ENCODE measurements at places on chromosomes 1 and 21.
A peak's percentile ranks its signal among the peaks of the same experiment; 100 is the strongest.

- no peak for DNase-seq
These were observed 79.2 kb upstream of the CDC42BPA start for GRCh38 chr1:227397354-227397978.

GRCh38 chr1:119954476-119955422, 58.4 kb upstream of the ADAM30 start:
- DNase-seq, result no peak

GRCh38 chr1:21672478-21673276, 3.5 kb upstream of the RAP1GAP start:
- DNase-seq, result no peak

GRCh38 chr1:23475134-23475628, 8.8 kb downstream of the ASAP3 start:
- DNase-seq, result no peak

- DNase-seq, result no peak
These were observed 37.0 kb upstream of the ATP1A1 start for GRCh38 chr1:116335850-116336624.

DNA sequence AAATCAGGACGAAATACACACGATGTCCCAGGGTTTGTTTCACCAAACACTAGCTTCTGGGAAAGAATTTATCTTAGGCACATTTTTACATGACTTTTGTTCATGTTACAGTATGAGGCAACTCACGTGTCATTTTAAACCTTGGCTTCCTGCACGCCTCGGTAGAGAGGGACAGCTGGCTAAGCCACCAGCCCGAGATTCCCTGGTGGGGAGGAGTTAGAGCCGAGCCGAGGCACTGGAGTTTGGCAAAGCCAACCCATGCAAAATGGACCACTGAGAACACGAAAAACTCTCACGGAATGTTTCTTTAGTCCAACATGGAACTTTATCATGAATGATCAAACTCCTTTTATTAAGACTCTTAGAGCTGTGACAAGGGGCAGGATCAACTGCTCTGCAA, 240.0 kb downstream of the DYRK1A start:
- no peak for DNase-seq

- no peak for DNase-seq
These were observed 76.0 kb upstream of the DPYD start for GRCh38 chr1:97996880-97997279.

DNA sequence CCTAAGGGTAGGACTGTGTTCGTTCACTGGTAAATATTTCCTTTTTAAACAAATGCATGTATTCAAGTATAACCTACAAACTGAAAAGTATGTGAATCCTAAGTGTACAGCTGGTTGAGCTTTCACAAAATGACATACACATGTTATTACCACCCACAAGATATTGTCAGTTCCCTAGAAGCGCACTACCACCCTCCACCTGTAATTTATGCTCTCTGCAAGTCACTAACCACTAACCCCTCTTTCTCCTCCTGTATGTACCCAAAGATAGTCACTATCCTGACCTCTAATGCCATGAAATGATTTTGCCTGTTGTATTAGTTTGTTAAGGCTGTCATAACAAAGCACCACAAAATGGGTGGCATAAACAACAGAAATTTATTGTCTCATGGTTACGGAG, 82.8 kb upstream of the CHODL start:
- DNase-seq, result no peak

DNA sequence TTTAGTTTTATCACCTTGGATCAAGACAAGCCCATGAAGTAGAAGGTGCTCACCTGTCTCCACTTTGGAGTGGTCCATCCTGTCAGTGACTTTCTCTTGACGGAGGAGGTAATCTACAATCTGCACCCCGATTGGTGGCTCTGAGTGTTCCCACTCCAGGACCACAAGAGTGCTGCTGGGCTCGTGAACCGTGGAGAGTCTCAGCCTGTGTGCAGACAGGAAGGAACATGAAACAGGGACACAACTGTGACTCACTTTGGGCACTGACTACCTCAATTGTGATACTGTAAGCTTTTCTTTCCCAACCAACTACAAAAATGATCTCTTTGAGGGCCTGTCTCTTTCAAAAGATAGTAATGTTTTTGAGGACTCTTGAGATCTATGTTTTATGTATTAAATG, 280.2 kb downstream of the ASTN1 start:
- no peak for DNase-seq

DNA sequence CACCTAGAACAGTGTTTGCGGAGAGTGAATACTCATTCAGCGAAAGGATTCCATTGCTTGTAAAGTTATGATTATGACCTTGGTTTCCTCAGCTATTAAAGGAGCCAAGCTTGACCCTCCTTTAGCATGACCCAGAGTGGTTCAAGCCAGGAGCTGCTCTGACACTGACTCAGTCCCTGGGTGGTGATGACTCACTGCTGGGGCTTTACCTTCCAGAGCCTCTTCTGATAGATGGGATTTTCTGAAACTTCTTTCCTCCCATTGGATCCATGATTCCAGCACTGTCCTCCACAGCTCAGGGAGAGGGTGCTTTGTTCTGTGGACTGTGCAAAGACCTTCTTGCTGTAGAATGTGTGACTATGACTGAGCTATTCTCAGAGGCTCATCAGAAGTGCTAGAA, 77.4 kb downstream of the S1PR1 start:
- no peak for DNase-seq

- no peak for DNase-seq
These were observed 5.9 kb downstream of the TNR start for GRCh38 chr1:175737451-175737850.

DNA sequence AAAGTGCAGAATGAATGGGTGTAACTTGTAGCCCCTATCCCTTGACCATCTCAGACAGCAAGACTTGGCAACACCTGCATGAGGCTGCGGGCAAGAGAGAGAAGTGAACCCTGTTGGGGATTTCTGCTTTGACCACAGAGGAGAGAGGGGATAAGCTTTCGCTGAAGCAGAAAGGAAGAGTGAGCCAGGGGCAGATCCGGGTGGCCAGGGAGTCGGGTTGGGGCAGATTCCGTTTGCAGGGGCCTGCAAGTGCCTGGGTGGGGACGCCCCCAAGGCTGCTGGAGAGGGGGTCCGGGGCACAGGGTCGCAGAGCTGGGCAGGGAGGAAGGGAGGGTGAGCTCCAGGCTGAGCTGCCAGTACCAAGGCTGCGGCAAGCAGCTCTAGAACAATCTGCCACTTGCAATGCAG, 25.3 kb upstream of the PIK3CD start:
- DNase-seq, result no peak

DNA sequence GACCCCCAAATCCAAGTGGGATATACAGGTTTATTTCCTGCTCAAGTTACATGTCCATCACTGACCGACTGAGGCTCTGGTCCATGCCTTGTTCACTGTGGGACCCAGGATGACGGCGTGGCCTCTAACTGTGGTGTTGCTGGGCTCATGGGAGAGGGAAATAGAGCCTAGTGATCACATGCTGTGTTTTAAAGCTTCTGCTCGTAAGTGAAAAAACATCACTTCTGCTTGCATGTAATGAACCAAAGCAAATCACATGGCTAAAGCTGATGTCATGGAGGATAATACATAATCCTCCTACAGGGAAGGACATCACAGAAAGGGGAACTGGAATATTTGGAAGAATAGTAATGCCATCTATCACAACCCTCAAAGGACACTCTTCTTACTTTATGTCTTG, 107.6 kb downstream of the FASLG start:
- DNase-seq, result no peak

GRCh38 chr1:50126927-50127715, 18.4 kb downstream of the ELAVL4 start:
- no peak for DNase-seq

DNA sequence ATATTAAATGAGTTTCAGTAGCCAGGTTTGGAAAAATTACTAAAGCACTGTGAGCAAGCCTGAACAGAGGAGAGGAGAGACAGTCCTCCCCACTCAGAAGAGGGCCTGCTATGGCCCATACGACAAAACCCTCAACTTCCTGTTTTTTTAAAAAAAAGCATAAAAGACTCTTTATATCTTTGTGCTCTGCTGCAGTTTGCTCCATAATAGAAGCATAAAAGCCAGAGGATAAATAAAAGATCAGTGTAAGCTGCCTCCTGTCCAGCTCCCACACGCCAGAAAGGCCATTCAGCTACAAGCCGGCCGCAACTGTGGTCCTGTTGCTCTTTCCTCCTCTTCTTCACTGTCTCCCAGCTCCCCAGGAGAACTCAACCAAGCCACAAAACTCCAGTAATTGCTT, 37.8 kb downstream of the NID1 start:
- DNase-seq, result no peak

DNA sequence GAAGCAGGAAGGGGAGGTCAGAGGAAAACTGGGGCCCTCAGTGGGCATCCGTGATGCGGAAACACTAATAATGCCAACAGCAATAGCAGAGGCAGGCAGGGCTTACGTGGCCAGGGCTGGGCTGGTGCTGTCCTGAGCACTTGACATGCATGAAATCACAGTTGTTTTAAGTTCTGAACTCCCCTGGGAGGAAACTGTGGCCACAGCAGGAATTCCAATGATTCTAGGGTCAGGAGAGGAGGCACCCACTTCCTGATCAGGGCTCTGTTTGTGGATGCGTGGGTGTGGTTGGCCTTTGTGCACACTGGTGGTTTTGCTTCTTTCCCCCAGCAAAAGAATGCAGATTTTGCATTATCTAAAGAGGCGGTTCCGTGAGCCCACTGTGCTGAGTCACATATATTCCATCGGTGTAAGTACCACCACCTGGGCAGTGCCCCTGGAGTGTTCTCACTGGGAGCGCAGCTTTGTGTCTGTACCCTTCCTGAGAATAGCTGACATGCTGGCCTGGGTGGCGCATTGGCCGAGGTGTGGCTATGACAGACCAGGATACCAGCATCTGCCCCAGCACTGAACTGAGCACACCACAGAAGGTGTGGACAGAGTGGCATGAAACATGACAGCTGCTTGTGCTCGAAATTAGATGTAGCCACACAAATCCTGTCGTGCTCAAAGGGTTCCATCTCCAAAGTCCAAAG, 71.0 kb downstream of the PDE9A start:
- no peak for DNase-seq

DNA sequence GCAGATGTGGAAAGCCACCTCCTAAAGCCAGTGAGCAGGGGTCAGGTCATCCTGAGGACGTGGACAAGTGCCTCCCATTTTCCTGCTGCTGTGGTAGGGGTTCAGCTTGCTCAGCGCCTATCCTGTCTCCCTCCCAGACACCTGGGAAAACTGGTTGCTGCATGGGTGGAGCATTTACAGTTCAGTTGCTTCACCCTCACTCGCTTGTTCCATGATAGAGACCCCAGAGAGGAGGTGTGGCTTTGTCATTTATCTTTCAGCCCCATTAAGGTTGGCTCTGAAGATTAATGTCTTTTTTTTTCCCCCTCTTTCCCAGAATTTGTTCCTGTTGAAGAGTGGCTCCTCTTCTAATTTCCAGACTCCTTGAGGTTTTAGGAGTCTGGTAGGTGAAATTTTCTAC, 9.2 kb downstream of the VANGL1 start:
- no peak for DNase-seq

DNA sequence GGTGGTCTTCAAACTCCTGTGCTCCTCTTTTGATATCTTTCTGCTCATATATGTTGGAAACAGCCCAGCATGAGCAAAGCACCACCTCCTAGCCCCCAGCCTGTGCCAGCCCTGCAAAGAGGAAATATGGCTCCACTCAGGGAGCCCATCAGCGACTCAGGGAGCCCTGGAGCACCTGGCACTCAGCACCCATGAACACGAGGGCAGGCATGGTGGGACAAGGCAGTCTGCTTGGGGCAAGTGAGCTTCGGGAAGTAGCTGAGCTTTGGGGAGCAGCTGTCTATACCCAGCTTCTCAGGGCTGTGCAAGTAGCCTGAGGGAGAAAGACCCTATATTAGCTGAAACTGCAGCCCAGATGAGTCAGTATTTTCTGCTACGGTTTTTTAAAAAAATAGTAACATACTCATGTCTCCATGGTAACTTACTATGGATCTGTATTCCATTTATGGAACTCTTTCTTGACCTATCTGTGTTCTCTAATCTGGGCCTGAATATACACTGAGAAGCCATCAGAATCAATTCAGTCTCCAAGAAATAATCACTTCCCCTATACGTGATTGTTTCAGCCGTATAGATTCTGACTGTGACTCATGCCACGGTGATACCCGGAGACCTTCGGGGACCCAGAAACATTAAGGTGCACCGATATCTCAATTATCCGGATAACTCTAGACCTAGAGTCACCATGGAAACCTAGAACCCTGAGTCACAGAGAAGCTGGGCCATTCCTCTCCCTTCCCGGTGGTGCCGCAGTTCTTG, 1.5 kb upstream of the ETS2 start:
- DNase-seq, result no peak

- DNase-seq, result no peak
These were observed 522.6 kb downstream of the PTPRU start for GRCh38 chr1:29758781-29759499.

GRCh38 chr1:18535391-18536210, 54.9 kb downstream of the KLHDC7A start:
- DNase-seq, result peak; percentile 55

DNA sequence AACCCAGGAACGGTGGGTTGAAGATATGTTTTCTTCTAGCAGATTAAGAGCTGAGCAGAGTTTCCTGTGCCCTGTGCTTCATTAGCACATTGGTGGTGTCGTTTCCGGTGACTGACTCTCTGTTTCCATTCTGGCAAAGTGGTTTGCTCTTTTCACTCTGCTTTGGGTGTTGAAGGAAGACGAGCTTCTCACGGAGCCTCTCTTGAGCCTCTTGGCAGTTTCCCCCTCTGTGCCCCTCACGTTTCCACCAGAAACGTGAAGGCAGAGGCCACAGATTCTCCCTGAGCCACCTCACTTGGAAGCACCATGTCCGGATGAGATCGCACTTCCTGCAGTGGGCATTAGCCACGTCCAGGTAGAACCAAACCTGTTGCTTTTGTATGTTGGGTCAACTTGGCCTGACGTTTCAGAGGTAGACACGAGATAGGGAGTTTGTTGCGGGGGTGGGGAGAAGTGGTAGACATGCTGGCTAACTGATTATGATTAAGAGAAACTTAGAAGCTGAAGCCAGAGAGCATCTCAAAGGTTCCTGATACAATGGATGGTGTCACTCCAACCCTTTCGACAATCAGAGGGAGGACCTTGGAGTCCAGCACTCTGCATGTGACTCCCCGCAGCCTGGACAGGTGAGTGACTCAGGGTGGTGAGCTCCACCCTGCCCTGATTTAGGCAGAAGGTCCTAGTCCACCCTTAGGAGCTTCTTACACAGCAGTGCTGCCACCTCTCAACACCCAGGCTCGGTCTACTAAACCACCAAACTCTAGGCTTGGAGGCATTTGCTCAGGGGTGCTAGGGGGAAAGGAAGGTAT, at the start of gene LAX1:
Gene LAX1 (plus strand): TSS at position 155 of the 809 bp plus-strand sequence. CDS start 383 bp downstream, at position 538.
- DNase-seq, result no peak

GRCh38 chr1:76302711-76303339, 228.3 kb downstream of the ST6GALNAC3 start:
- DNase-seq, result no peak

- DNase-seq, result no peak
These were observed 246.7 kb downstream of the FOXD2 start for GRCh38 chr1:47684518-47684917.
